Keratinocyte (primary cell): ENCODE measurements at places on chromosomes 7 and 10. TPM values are rescaled to one million over a fixed set of nuclear protein-coding genes. Genes with fewer than 3 reads are reported as not detected.

C7orf33 gene
- not detected in 3 replicates for polyA plus RNA-seq

ENTPD1 gene
- 0.03 to 0.08 TPM in 2 of 3 replicates, not detected in the other for polyA plus RNA-seq

TRIM74 gene
- 0.03 to 0.19 TPM in 2 of 3 replicates, not detected in the other for polyA plus RNA-seq

C10orf62 gene
- 0.06 to 0.08 TPM in 2 of 3 replicates, not detected in the other for polyA plus RNA-seq

LBX1 gene
- polyA plus RNA-seq = not detected in 3 replicates

FZD1 gene
- 1.3 to 1.5 TPM (median 1.3 TPM) in 3 replicates for polyA plus RNA-seq

PRKG1 gene
- 0.06 to 0.30 TPM (median 0.24 TPM) in 3 replicates for polyA plus RNA-seq

COBL gene
- 4.4 to 6.5 TPM (median 4.5 TPM) in 3 replicates for polyA plus RNA-seq

RBM20 gene
- polyA plus RNA-seq = 0.01 to 0.04 TPM (median 0.01 TPM) in 3 replicates

AKR1D1 gene
- not detected in 3 replicates for polyA plus RNA-seq

GRCh38 chr7:1708596-1709251 lies 38.6 kb downstream of the ELFN1 start:
- DNase-seq = no peak

DNA sequence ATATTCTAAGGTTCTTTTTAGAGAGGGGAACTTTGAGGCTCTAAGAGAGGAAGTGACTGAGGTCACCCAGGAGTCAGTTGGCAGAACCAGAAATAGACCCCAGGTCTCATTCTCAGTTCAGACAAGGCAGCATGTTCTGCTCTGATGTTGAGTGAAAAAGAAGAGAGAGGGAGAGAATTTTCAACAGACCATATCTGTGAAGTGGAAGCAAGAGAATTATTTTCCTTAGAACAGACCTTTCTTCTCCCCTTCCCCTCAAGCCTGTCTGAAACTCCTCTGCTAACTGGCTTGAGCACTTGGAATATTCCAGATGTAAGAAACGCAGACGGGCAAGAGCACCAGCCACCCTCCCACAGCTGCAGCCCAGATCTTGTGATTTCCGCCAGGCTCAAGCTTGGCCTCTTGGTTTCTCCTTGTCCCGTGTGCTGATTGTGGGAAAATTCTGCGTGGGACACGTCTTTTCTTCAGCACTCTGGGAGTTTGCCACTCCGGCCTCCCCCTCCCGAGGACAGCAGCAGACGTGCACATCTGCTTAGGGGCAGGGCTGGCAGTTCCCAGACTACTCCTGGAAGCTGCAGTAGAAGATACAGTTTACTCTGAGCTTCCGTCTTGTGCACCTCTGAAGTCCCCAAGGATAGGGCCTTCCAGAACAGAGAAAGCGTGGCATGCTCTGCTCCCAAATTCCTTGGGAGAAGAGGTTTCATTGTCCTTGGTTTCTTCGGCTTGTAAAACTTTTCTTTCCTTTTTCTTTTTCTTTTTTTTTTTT lies 22.7 kb upstream of the IKZF1 start:
- no peak for DNase-seq

DNA sequence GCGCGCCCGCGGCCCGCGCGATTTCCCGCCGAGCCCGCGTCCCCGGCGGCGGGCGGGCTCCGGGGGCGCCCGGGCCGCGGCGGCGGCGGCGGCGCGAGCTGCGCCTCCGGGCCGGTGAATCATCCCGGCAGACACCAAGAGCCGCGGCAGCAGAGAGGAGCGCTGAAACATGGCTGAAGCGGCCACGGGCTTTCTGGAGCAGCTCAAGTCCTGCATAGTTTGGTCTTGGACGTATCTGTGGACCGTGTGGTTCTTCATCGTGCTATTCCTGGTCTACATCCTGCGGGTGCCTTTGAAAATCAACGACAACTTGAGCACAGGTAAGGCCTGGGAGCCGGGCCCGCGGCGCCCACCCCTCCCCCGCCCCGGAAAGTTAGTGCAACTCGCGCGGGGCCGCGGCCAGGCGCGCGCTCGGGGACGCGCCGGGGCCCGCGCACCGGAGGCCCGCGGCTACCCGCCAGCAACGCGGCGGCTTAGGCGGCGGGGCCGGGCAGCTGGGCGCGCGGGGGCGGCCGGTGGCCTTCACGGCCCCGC lies at the start of gene ST7:
ST7 (plus strand) TSS at position 130 of the 534 bp plus-strand sequence; CDS start at position 170, 40 bp downstream.
- DNase-seq = no peak

DNA sequence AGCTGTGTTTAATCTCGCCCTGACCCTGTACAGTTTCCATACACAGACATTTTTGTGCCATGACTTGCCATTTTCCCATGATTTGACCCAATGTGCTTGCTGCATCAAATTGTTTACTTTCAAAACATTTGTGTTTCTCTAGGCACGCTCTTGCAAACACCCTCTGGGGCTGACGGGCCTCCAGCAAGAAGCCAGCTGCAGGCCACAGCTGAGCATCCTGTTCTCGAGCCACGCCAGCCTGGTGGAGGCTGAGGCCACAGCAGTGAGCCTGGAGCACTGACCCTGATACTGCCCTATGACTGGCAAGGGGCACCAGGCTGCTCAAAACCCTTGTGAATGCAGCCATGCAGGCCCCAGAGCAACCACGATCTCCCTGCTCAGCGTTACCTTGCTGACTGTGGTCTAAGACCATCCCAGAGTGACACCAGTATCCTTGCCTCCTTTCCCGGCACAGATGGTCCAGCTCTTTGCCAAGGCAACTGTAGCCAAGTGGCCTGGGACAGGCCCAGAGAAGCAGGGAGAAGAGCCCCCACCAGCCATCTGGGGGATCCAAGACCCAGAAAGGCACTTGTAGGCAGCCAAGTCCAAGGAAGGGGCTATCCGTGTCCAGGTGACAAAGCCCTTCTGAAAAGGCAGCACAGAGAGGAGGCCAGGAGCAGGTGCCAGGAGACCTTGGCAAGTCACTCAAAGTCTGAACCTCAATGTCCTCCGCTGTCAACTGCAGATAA lies 78.5 kb downstream of the OAT start:
- no peak for DNase-seq

GRCh38 chr7:74253331-74253730 lies 868 bp downstream of the RFC2 start:
- no peak for DNase-seq

GRCh38 chr7:18706670-18707069 lies 211.1 kb downstream of the HDAC9 start:
- no peak for DNase-seq

GRCh38 chr10:45578384-45578971 lies 94.1 kb downstream of the ZFAND4 start:
- no peak for DNase-seq

- no peak for DNase-seq
Measured at GRCh38 chr7:47697543-47697942, 115.6 kb upstream of the TNS3 start.

DNA sequence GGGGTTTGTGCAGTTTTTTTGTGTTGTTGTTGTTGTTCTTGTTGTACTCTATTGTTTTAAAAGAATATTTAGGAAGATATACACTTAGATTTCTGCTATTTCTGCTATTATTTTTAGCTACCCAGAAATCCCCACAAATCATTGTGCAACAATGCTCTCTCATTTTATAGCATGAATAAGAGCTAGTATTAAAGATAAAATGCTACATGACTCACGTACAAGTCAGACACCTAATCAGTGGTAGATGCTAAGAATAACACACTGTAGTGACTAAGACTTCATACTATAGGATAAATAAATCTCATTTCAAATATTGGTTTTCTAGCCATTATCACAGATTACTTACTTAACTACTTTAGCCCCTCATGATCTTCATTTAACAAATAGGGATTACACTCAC lies 920.5 kb downstream of the KCNMA1 start:
- no peak for DNase-seq

GRCh38 chr10:621513-621912 lies 68.0 kb downstream of the DIP2C start:
- no peak for DNase-seq

GRCh38 chr7:98562381-98562823 lies 54.7 kb upstream of the NPTX2 start:
- DNase-seq = no peak

- no peak for DNase-seq
Measured at GRCh38 chr7:71254751-71255150, 122.8 kb downstream of the GALNT17 start.
